ENCODE measurements at places on chromosomes 3 and 15.

DNA sequence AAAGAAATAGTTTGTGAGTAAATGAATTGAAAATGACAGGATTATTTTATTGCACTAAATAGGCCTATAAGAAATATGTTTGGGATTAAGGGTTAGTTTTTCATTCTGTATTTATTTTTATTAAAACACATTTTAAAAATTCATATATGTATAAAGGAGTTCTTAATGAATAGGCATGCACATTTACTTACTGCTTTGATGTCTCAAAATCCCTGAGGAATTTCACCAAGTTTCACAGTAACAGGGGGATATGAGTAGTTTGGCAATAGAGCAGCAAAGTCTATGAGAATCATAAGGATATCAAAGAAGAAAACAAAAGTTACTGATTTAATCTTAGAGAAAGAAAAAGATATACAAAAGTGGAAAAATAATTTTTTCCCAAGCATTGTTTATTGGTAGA is 411.7 kb downstream of the NAALADL2 start:
- peak overlapping the region; percentile 71 for H3K27ac ChIP-seq
- DNase-seq = no peak
- H3K27me3 ChIP-seq = peaks cover 4% of the 10 kb centered on the region
- H3K4me3 ChIP-seq = peak overlapping the region; percentile 79
- H3K4me1 ChIP-seq = peaks cover 26% of the 10 kb centered on the region

DNA sequence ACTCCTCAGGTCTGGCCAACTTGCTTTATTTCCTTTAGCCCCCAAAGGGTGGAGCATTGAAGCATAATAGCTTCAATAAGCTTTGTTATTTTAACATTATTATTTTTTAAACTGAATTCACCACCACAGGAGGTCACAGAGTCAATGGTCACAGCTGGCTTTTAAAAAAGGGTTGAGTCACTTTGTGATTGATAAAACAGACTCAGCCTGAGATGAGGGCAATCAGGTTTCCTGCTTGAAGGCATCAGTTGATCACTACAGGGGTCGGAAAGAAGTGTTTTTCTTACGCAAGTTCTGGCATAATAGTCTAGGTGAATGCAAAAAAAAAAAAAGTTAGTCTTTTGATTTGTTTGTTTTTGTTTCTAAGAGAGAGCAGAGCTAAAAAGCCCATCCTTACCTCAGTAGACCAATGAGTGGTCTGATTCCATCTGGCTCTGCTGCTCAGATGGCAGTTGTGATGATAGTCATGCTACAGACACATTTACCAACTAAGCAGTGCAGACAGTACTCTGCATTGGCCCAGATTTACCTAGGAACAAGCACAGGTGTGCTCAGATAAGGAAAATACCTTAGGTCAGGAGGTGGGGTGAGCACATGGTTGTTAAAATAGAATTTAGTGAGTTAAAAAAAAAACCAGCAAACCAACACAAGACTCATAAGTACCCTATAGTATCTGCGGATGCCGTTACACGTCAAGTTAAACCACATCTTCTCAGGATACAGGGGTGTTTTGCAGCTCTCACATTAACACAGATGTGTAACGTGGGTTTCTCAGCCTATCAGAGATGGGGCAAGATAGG is 22.6 kb downstream of the ZNF80 start:
- no peaks in the 10 kb centered on the region for H3K36me3 ChIP-seq
- no peak overlapping the region for H3K4me3 ChIP-seq
- peaks cover 10% of the 10 kb centered on the region for H3K4me1 ChIP-seq
- DNase-seq = no peak
- no peaks in the 10 kb centered on the region for H3K27me3 ChIP-seq
- no peak overlapping the region for H3K27ac ChIP-seq

- H3K27me3 ChIP-seq = peaks cover 2% of the 10 kb centered on the region
- no peak overlapping the region for H3K4me3 ChIP-seq
- no peak overlapping the region for H3K27ac ChIP-seq
Measured at GRCh38 chr3:74390121-74390877, 224.2 kb downstream of the CNTN3 start.

DNA sequence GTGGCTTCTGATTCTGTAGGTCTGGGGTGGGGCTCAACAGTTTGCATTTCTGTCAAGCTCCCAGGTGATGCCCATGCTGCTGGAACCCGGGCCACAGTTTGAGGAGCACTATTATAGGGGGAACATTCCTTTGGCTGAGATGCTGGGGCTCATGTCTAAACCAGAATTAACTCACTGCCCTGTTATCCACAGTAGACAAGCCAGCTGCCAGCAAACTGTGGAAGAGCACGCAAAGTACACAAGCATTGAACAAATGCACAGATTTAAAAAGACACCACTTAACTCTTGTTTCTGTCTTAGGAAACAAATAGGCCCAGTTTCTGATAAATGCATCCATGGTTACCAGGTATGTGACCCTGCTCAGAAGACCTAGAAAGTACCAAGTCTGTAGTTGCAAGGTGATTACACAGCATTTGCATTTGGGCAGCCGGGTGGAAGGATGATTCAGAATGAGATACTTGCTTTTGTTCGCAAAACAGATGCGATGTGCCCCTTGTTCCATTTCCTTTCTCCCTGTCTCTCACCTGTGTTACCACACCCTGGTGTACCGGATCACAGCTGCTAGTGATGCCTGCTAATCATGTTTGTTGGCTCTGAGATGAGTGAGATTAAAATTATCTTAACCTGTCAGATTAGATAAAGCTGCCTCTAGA is 12.4 kb downstream of the GYG1 start:
- no peak overlapping the region for H3K4me3 ChIP-seq
- H3K27me3 ChIP-seq = no peaks in the 10 kb centered on the region
- peaks cover 2% of the 10 kb centered on the region for H3K4me1 ChIP-seq
- no peak overlapping the region for H3K27ac ChIP-seq

GRCh38 chr3:187750513-187751123 is 5.3 kb upstream of the BCL6 start:
- no peak overlapping the region for H3K4me3 ChIP-seq
- H3K36me3 ChIP-seq = no peaks in the 10 kb centered on the region
- no peak overlapping the region for H3K27ac ChIP-seq
- no peak for DNase-seq

DNA sequence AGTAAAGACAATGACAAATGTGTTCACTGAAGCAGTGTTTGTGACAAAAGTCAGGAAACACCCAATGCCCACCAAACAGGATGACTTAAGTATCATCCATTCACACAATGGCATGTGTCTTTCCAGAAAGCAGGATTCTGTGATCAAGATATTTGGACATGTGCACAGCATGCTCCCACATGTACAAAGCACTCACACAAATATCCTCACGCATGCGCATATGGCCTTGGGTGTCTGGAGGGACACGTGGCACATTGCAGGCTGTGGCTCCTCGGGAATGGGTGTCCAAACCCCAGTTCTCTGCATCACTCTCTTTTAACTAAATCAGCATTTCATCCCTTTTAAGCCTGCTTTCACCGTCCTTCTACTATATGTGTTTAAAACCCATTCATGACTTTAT is 130.5 kb downstream of the KLF13 start:
- H3K27me3 ChIP-seq = no peaks in the 10 kb centered on the region
- no peak overlapping the region for H3K27ac ChIP-seq
- H3K36me3 ChIP-seq = peaks cover 13% of the 10 kb centered on the region

- no peaks in the 10 kb centered on the region for H3K27me3 ChIP-seq
- peaks cover 6% of the 10 kb centered on the region for H3K4me1 ChIP-seq
- H3K27ac ChIP-seq = no peak overlapping the region
- no peak for DNase-seq
- no peak overlapping the region for H3K4me3 ChIP-seq
Measured at GRCh38 chr3:49183873-49184272, 12.5 kb downstream of the KLHDC8B start.

GRCh38 chr3:143718463-143718862 is 129.8 kb downstream of the SLC9A9 start:
- no peak overlapping the region for H3K4me3 ChIP-seq
- no peak overlapping the region for H3K27ac ChIP-seq
- DNase-seq = no peak

DNA sequence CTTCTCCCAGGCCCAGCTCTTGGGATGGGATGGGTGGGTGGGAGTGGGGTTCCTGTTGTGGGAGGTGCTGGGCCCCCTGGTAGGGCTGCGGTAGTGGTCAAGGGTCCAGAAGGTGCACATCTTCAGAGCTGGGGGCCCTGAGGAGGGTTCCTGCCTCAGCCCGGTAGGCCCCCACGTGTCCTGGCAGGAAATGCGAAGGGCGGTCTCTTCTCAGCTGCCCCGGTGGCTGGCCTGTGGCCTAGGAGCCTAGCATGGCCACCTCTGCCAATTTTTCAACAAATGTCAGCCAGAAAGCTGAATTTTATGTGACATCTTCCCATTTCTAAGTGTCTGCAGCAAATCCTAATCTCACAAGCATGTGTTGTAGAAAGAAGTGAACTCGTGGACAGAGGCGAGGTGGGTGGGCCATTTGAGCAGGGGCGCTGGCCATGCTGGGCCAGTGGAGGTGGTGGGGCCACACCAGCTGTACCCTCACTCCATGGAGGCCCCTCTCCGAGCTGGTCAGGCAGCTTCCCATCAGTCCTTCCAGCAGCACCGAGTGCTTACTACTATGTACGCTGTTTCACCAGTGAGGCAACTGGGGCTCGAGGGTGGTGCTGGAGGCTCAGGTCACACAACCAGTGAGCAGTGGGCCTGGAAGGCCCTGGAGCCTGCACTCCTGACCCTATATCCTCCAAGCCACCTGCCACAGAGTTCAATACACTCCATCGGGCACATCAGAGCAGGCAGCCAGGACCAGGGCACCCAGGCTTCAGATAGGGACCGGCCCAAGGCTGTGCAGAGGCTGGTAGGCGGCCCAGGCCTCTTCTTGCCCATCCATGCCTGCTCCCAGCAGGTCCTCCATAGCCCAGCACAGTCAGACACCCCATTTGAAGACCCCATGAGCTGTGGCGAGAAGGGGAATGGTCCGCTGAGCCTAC is 23.2 kb downstream of the FBLN2 start:
- H3K4me1 ChIP-seq = peaks cover 6% of the 10 kb centered on the region
- no peak overlapping the region for H3K27ac ChIP-seq
- H3K36me3 ChIP-seq = no peaks in the 10 kb centered on the region
- H3K4me3 ChIP-seq = no peak overlapping the region
- DNase-seq = no peak
- peaks cover 18% of the 10 kb centered on the region for H3K27me3 ChIP-seq

DNA sequence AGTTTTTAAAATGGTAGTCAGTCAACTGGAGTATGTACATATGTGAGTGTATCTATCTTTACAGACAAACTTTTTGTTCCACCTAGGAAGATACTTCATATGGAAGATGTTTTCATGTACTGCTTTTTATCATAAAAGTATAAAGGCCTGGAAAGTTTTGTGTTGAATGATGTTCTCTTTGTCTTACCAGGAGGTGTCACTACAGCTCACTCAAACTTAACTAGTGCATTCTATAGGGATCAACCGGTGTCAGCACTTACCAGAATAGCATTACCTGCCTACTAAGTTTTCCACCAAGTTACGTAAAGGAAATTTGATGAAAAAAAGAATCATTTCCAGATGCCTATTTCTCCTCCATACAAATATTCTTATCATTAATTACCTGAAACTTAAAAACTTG is 522.6 kb upstream of the SEMA6D start:
- H3K4me1 ChIP-seq = peaks cover 58% of the 10 kb centered on the region
- H3K27me3 ChIP-seq = peaks cover 2% of the 10 kb centered on the region
- H3K4me3 ChIP-seq = no peak overlapping the region
- no peak overlapping the region for H3K27ac ChIP-seq
- no peaks in the 10 kb centered on the region for H3K36me3 ChIP-seq
- no peak for DNase-seq

DNA sequence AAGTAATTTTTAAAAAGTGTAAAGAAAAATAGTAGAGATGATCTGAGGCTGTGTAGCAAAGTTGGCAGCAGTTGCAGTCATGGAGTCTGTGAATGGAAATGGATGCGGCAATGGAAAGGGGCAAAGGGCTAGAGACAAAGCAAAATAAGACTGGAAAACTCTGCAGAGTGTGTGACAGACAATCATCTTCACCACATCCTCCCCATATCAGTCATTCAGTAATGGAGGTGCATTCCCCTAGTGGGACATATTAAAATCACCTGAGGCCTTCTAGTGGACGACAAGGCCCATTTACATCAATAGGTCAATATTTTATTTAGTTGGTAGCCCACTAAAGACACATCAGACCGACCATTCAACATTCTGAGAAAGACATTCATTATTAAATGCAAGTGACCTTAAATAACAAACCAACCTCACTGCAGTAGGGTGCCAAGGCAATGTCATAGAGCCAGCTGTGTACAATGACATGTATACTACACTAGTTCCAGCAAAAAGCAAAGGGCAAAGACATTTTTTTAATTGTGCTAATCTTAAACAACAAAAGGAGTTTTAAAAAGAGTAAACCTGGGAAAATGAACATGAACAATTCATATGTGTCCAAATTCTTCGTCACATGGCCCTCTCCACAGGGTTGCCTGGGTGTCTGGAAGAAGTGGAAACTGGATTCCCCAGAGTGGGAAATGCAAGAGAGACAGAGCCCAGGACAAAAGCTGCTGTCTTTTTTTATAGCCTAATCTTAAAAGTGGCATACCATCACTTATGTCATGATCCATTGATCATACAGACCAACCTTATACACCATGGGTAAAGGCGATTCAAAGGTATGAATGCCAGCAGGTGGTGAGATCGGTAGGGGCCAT is 15.6 kb upstream of the RAP2B start:
- H3K36me3 ChIP-seq = no peaks in the 10 kb centered on the region
- DNase-seq = no peak
- H3K4me1 ChIP-seq = no peaks in the 10 kb centered on the region
- H3K4me3 ChIP-seq = no peak overlapping the region
- no peaks in the 10 kb centered on the region for H3K27me3 ChIP-seq

DNA sequence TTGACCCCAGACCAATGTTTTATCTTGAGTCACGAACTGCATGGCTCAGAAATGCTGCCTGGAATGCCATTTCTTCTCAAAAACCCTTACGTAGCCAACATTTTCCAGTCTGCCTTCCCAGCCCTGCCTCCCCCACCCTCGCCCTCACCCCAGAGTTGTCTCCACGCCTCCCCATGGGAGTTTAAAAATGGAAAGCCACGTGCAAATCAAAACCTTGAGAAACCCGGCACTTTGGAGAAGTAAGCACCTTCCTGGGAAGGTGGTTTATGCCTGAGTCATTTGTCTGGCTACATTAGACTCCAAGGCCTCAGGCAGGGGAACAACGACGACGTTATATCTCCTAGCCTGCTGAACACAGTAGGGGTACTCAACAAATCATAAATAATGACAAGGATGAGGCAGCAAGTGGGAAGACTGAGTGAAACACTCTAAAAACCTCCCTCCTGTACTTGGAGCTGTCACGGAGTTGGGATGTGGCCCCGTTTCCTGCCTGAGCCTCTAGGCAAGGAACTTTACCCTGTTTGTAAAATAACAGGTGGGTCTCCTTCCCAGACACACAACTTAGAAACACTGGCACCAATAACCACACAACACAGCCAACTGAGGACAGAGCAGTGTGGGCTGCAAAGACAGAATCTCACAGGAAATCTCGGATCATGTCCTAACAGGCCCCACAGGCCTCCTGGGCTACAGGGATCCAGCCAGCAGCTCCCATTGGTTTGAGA is 179.1 kb downstream of the NTRK3 start:
- peaks cover 3% of the 10 kb centered on the region for H3K4me1 ChIP-seq
- H3K36me3 ChIP-seq = peaks cover 3% of the 10 kb centered on the region
- peaks cover 7% of the 10 kb centered on the region for H3K27me3 ChIP-seq
- DNase-seq = no peak
- H3K4me3 ChIP-seq = no peak overlapping the region
- H3K27ac ChIP-seq = no peak overlapping the region

GRCh38 chr15:70698426-70698825 is 64.9 kb downstream of the UACA start:
- DNase-seq = no peak
- H3K27me3 ChIP-seq = no peaks in the 10 kb centered on the region
- no peak overlapping the region for H3K27ac ChIP-seq
- H3K4me3 ChIP-seq = no peak overlapping the region
- no peaks in the 10 kb centered on the region for H3K4me1 ChIP-seq

GRCh38 chr3:173003471-173003870 is 137.6 kb downstream of the SPATA16 start:
- no peaks in the 10 kb centered on the region for H3K27me3 ChIP-seq
- no peak overlapping the region for H3K4me3 ChIP-seq
- DNase-seq = no peak
- no peaks in the 10 kb centered on the region for H3K36me3 ChIP-seq

All from glutamatergic neuron (in vitro differentiated cells).